ENCODE measurements at places on chromosomes 5 and 9.

GRCh38 chr9:134694714-134695113 lies 53.1 kb downstream of the COL5A1 start:
- no peak overlapping the region for H3K4me3 ChIP-seq
- H3K27me3 ChIP-seq = peaks cover 4% of the 10 kb centered on the region
- DNase-seq = no peak
- no peak overlapping the region for H3K27ac ChIP-seq
- no peaks in the 10 kb centered on the region for H3K36me3 ChIP-seq

DNA sequence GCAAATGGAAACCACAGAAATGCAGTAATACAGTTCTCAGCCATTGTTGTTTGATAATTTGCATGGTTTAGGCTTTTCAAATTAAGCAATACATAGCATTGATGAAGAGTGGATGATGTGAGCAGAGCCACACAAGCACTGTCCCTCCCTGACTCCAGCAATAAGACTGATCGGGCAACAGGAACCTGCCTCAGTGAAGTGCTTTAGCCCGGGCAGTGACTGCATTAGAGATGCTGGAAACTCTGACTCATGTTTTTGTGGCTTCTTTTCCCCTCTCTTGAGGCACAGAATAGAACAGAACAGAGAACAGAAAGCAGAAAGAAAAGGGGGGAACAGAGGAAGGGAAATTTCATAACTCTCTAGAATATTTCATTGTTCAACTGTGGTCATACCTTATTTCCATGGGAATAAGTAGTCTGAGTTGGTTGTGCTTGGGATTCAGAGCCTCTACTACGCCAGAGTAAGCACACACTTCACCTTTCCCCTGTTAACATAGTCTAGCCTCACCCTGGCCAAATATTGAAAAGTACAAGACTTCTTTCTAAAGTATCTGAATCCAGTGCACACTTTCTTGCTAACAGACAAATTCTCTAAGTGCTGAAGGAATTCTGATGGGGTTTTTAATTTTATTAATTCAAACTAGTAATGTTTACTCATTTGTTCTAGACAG lies 164.8 kb upstream of the VCAN start:
- H3K27ac ChIP-seq = no peak overlapping the region
- H3K4me3 ChIP-seq = no peak overlapping the region
- DNase-seq = no peak
- peaks cover 7% of the 10 kb centered on the region for H3K4me1 ChIP-seq
- H3K27me3 ChIP-seq = no peaks in the 10 kb centered on the region
- H3K36me3 ChIP-seq = no peaks in the 10 kb centered on the region

DNA sequence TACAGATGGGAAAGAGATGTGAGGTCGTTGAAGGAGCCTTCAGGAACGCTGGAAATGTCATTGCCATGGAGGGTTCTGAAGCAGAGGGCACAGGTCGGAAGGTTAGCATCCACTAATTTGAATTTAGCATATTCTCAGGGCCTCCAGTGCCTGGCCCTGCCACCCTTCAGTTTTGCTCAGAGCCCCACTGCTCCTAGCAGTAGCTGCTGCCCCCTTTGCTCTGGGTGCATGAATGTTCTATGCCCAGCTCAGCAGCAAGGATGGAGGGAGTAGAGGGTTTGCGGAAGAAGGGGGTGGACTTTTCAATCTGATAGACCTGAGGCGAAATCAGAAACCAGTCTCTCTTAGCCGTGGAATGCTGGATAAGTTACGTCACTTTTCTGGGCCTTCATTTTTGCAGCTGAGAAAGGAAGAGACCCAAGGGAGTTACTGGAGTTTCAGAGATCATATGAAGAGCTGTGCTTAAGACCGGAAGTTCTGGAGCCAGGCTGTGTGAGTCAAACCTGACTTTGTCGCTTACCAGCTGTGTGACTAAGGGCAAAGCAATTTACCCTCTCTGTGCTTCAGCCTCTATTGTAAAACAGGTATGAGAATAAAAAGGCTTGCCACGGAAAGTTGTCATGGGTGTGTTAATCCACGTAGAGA lies 133.2 kb upstream of the PANK3 start:
- peaks cover 3% of the 10 kb centered on the region for H3K4me1 ChIP-seq
- H3K36me3 ChIP-seq = no peaks in the 10 kb centered on the region
- no peak overlapping the region for H3K27ac ChIP-seq
- no peaks in the 10 kb centered on the region for H3K27me3 ChIP-seq

DNA sequence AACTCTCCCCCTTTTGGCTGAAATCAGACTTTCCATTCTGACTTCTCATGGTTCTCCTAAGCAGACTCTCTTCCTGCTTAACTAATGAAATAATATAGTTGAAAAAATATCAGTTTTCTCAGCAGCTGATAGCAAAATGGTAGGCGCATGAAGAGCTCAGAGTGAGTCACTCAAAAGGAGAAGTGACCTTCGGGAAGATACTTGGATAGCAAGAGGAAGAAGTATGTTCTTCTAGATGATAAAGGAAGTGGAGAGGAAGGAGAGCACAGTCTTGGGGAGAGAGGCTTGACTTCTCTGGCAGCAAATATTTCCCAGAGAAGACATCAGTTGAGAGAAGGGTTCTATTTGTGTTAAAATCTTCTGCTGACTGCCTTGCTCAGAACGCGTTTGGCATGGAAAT lies 101.5 kb downstream of the TAF11L14 start:
- H3K27ac ChIP-seq = no peak overlapping the region
- H3K36me3 ChIP-seq = no peaks in the 10 kb centered on the region
- no peak overlapping the region for H3K4me3 ChIP-seq
- DNase-seq = no peak
- no peaks in the 10 kb centered on the region for H3K27me3 ChIP-seq
- no peaks in the 10 kb centered on the region for H3K4me1 ChIP-seq

DNA sequence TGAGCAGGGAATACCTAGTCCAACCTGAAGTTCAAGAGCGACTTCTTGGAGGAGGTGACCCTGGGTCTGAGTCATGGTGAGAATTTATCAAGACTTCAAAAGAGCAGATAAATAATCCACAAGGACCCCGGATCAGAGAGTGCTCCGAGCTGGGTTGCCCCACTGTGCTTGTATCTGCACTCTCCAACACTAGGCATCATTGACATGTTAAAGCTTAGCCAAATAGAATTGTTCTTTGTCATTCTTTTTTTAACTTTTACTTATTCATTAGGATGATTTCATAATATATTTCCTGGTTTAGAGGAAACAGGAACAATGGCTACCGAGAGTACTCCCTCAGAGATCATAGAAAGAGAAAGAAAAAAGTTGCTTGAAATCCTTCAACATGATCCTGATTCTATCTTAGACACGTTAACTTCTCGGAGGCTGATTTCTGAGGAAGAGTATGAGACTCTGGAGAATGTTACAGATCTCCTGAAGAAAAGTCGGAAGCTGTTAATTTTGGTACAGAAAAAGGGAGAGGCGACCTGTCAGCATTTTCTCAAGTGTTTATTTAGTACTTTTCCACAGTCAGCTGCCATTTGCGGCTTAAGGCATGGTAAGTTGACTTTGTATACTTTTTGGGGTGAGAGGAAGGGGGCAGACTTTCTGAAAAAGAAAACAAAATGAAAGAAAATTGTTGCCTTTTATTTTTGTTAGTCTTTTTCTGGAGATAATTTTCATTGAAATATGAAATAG lies at the start of gene CARD6:
Gene CARD6 (plus strand): TSS at position 300 of the 738 bp plus-strand sequence. CDS start 16 bp downstream, at position 316.
- peak within 1 kb of the TSS; percentile 74 for H3K4me3 ChIP-seq
- peaks cover 25% of the 10 kb centered on the region for H3K4me1 ChIP-seq
- DNase-seq = no peak
- no peaks in the 10 kb centered on the region for H3K36me3 ChIP-seq

DNA sequence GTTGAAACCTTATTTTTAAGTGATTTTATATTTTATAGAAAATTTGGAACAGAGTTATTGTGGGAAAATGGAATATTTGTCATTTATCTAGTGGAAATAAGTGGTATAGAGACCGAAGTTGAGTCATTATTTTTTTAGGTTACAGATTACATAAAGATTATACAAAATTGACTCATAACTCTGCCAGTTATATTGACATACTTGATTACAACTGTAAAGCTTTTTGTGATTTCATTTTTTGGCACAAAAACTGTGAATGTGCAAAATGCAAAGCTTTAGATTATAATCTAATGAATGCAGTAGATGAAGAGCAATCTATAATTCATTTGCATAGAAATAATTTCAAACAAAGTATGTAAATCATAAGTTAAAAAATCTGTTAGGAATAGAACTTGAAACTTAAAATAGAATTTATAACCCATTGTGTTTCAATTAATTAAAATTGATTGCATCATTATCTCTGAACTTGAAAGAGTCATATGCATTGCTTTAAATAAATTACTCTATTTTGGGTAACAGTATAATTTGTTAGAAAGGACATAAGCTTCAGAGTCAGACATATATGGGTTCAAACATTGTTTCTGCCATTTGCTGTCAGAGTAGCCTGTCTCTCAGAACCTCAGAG lies 280.4 kb downstream of the FER start:
- H3K4me1 ChIP-seq = no peaks in the 10 kb centered on the region
- H3K27ac ChIP-seq = no peak overlapping the region
- DNase-seq = no peak
- peaks cover 8% of the 10 kb centered on the region for H3K36me3 ChIP-seq
- H3K4me3 ChIP-seq = no peak overlapping the region

DNA sequence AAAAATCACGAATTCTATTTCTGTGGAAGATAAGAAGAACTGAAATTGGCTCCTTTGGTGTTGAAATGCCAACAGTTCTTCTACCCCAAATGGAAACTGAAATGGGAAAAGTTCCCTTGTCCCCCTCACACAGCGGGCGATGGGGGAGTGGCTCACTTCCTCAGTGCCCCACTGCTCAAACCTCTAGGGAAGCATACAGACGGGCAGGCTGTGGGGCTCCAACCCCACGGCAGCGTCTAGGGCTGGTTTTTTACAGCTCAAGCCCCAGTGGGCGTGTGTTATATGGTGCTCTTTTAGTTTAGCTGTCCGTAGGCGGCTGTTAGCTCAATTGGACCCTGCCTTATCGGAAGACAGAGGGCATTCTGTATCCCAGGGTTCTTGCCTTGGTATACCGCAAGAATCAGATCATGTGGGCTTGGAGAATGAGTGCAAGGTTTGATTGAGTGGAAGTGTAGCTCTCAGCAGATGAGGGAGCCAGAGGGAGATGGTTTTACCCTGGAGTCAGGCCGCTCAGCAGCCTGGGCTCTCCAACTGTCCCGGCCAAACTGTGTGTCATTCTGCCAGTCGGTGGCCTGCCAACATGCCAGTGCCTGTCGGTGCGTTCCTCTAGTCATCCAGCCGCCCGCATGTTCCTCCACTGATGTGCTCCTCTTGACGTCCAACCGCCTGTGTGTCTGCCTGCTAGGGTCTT lies 166.3 kb upstream of the ZNF608 start:
- no peaks in the 10 kb centered on the region for H3K27me3 ChIP-seq
- no peaks in the 10 kb centered on the region for H3K36me3 ChIP-seq
- H3K4me1 ChIP-seq = peaks cover 2% of the 10 kb centered on the region
- DNase-seq = no peak
- H3K27ac ChIP-seq = no peak overlapping the region

All from activated T-cell treated with anti-CD3 and anti-CD28 coated beads, Interleukin-2, amount 50 U/mL, for 24 hours (primary cell).